ENCODE measurements at places on chromosomes 13 and 19.

DNA sequence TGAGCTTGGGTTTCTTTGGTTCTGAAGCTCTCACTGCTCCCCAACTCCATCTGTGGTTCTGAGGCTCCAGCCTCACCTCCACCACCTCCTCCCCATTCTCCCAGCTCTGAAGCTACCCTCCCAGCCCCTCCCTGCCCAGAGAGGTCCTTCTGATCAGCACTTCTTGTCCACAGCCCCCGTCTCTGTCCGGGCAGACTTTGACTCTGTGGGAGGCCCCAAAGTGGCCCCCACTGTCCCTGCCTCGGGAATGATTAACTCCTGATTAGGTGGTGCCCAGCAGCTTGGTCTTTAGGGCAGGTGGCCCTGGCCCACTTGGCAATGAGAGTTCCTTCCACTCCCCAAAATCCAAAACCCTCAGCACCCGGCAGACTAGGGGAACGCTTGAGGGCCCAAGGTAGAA is 14.4 kb downstream of the EVI5L start:
- no peak for DNase-seq

DNA sequence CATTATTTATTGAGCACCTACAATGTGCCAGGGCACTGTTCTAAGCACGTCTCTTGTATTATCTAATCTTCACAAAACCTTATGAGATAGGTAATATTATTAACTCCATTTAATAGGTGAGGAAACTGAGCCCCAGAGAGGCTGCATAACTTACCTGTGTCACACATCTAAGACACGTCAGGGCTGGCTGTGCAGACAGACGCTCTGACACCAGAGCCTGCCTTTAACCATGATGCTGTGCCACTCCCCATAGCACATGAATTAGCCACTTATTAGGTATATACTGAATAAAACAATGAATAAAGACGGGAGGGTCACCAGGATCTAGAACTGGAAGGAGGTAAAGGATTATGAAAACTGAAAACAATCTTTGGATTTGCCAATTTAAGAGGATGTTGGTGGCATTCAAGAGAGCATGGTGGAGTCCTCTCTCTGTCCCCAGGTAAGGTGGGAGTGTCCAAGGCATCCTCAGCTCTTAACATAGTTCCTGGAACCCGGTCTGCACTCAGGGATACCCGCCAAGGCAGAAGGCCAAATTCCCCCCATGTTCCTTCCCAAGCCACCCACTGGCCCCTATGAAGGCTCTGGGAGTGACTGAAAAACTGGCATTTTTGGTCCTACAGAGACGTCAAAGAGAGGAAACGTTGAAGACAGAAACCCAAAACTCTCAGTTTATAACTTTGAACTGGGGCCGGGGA is 479.7 kb downstream of the FOXO1 start:
- no peak for DNase-seq

- no peak for DNase-seq
Observed at GRCh38 chr13:28610996-28611395, 47.9 kb upstream of the POMP start.

DNA sequence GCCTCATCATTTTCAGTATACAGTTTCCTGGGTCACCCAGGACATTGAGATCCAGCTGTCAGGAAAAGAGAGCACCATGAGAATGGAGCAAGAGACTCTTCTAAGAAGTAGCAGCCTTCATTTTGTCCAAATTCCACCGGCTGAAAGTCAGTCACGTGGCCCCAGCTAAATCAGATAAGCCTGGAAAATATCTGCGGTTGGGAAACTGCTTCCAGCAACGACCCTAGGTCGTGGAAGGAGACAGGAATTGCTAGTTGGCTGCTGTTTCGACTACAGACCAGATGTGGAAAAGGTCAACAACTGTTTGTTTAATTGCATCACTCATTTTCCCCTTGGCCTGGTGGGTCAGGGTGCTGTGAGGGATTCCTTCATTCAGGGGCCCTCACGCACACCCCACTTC is 107.0 kb downstream of the ZNF536 start:
- no peak for DNase-seq

DNA sequence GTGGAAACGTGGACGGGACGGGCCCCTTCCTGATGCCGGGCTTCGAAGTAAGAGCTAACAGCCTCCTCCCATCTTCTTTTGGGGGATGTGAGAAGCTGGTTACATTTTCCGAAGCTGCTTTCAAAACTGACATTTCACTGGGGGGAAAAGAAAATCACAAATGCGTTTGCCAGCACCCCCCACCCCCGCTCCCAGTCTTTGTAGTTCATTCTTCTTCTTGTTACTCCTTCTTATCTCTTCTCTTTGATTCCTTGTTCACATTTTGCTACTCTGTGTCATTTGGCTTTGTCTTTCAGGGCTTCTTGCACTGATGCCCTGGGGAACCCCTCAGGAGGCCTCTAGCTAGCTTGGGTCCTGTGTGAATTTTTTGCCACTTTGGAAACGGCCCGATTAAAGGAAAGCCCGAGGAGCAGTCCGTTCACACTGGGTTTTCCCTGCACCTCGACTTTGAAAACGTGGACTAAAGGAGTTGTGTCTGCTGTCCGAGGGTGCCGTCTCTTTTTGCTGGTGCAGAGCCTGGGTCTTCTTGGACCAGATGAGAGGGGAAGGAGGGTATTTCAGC is 1.3 kb downstream of the CARM1 start:
- DNase-seq, result no peak

GRCh38 chr13:22232186-22232585 is 561.3 kb downstream of the FGF9 start:
- DNase-seq, result no peak

DNA sequence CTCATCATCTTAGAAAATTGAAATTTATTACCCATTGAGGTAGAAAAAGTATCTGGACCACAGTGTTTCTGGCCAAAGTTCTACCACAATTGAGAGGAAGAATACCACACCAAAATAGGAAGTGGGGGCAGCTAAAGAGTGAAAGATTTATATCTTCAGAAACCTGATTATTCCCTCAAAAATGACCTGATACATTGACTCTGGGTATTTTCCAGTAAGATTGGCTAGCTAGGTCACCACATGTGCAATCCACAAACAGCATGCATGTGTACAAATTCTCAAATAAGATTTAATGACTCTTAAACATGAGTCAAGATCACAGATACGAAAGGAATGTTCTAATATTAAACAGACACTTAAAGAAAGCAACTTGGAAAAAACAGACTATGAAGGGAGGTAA is 1516.2 kb upstream of the PCDH20 start:
- peak; percentile 9 for DNase-seq

GRCh38 chr19:16769385-16769784 is 49.7 kb downstream of the NWD1 start:
- DNase-seq, result no peak

DNA sequence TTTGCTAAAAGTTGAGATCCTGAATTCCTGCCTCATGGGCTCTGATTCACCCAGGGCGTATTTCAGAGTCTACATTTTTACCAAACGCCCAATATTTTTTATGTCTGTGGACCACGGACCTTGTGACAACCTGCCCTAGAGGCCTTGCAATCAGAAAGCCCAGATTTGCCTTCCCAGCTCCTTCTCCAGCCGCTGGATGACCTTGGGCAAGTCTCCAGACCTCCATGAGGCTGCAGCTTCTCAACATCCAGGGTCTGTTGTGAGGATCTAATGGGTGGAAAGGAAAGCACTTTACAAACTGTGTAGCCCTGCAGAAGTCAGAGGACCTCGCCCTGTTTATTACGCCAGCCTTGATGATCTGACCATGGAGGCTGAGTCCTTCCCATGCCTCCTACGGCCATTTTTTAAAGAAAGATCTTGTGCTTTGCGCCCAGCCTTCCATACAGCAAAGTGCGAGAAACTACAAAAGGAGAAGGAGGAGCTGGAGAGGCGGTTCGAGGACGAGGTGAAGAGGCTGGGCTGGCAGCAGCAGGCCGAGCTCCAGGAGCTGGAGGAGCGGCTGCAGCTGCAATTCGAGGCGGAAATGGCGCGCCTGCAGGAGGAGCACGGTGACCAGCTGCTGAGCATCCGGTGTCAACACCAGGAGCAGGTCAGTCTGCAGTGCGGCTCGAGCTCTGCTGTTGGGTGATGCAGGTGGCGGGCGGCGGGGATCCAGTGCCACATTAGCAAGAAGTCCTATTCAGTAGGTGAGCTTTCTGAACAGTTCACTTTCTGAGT is 115.6 kb downstream of the SLC7A1 start:
- DNase-seq, result no peak

DNA sequence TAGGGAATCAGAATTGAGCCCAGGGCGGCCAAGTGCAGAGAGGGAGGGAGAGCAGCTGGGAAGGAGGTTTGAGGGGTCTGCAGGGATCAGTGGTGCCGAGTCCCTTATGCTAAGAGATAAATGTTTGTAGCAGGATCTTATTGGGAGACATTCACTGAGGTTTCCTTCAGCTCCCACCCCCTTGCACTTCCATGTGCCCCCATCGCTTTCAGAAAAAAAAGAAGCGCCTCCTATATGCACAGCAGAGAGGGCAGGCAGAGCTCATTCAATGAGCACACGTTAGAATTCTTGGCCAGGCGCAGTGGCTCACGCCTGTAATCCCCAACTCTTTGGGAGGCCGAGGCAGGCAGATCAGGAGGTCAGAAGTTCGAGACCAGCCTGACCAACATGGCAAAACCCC is 28.0 kb downstream of the CYP4F2 start:
- DNase-seq, result no peak

- peak; percentile 54 for DNase-seq
Observed at GRCh38 chr13:77918391-77919245, at the start of gene EDNRB. Gene EDNRB (minus strand): TSS chr13:77918831. CDS start chr13:77918573, 258 bp downstream.

GRCh38 chr13:31733066-31733465 is 6.3 kb upstream of the RXFP2 start:
- DNase-seq, result peak; percentile 11

DNA sequence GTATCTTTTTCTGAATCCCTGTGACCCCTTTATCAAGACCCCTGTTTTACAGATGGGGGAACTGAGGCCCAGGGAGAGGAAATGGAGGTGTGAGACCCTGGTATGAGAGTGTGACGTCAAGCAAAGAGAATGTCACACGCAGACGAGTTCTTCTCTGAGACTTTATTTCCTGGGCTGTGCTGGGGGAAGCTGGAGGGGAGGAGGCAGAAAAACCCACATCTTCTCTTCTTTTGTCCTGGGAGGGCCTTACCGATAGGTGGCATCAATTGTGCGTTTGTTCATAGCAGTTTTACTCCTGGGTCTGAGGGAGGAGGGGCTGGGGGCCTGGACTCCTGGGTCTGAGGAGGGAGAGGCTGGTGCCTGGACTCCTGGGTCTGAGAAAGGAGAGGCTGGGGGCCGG is 4.9 kb upstream of the KLK15 start:
- DNase-seq, result no peak

- no peak for DNase-seq
Observed at GRCh38 chr13:30486230-30487074, 20.7 kb upstream of the HMGB1 start.

GRCh38 chr19:38649305-38650171 is 2.1 kb downstream of the ACTN4 start:
- no peak for DNase-seq

DNA sequence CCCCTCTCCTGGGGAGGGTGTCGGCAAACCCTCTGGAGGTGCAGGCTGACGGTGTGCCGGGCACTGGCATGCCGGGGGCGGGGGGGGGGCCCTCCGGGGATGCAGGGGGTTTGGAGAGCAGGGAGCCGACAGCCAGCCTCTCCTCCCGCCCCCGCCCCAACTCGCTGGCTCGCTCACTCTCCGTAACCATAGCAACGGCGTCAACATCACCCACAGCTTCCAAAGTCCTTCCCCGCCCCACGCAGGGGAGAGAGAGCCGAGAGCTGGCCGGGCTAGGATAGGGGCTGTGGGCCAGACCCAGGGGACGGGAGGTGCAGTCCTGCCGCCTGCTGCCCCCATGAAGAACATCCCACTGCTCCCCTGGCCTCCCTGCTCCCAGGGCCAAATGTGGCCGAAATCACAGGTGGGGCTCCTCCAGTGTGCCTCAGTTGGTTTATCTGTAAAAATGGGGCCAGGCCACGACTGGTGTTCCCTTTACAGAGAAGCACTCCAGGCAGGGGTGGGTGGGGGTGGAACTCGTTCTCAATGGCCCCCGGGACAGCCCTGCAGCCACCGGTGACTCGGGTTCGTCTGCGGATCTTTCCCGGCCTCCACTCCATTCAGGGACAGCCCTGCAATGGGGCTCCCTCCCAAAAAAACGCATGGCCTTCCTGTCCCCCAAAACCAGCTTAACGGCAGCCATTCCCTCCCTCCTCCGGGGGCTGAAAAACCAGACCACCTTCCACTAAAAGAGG is 3.2 kb downstream of the KLF16 start:
- peak; percentile 90 for DNase-seq

DNA sequence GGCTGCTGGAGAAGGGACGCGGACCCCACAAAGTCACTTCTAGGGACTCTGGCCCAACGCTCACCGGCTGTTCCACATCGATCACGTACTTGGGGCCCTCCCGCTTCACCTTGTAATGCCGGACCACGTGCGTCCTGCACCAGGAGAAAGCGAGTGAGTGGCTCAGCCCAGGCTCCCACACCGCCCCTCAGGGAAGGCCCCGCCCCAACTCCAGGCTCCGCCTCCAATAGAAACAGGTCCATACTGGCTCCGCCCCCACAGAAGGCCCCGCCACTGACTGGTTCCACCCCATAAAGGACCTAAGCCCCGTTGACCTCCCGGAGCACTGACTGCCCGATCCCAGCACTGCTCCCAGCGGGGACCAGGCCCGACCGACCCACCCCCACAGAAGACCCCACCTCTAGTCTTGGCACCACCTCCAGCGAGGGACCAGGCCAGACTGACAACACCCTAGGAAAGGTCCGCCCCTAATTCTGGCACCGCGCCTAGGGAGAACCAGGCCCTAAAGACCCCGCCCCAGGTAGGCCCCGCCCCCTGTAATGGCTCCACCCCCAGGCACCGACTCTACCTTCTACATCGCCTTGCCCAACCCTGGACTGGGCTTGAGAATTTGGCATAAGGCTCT is 11.3 kb downstream of the STAP2 start:
- DNase-seq, result peak; percentile 67

DNA sequence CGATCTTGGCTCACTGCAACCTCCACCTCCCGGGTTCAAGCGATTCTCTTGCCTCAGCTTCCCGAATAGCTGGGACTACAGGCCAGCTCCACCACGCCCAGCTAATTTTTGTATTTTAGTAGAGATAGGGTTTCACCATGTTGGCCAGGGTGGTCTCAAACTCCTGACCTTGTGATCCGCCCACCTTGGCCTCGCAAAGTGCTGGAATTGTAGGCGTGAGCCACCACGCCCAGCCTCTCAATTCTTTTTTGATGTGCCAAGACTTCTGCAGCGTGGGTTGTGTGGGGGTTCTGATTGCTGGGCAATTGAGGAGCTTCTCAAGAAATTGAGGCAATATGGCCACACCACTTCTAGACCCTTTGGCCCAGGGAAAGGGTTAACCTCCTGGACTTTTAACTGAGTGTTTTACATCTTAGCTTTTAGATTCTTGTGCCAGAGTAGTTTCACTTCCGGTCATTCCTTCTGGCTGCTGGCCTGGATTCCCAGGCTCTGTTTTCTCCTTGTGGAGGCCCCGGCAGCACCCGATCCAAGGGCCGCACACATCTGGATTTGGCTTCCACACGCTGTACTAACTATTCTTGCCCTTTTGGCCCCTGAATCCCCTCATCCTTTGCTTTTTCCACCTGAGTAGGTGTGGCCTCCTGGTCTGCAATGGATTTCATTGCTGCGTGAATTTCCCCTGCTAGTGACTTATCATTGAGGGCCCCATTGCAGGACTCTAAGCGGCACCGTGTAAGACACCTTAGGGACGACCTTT is 14.7 kb downstream of the SMARCA4 start:
- peak; percentile 85 for DNase-seq
